ENCODE measurements at places on chromosomes 2 and 18.
A peak's percentile ranks its signal among the peaks of the same experiment; 100 is the strongest.

- no peak overlapping the region for H3K4me3 ChIP-seq
- H3K27me3 ChIP-seq: no peaks in the 10 kb centered on the region
- no peaks in the 10 kb centered on the region for H3K4me1 ChIP-seq
- no peak overlapping the region for H3K27ac ChIP-seq
Observed at GRCh38 chr2:100137318-100137717, 5.1 kb downstream of the AFF3 start.

- H3K27me3 ChIP-seq: no peaks in the 10 kb centered on the region
- no peak for DNase-seq
- H3K27ac ChIP-seq: no peak overlapping the region
- no peaks in the 10 kb centered on the region for H3K36me3 ChIP-seq
- no peaks in the 10 kb centered on the region for H3K4me1 ChIP-seq
Observed at GRCh38 chr18:45686891-45687611, 36.9 kb upstream of the SLC14A1 start.

GRCh38 chr2:129190494-129190893 lies 789.0 kb upstream of the RAB6C start:
- no peak overlapping the region for H3K4me3 ChIP-seq
- no peaks in the 10 kb centered on the region for H3K4me1 ChIP-seq
- no peak for DNase-seq
- no peaks in the 10 kb centered on the region for H3K36me3 ChIP-seq
- no peaks in the 10 kb centered on the region for H3K27me3 ChIP-seq

DNA sequence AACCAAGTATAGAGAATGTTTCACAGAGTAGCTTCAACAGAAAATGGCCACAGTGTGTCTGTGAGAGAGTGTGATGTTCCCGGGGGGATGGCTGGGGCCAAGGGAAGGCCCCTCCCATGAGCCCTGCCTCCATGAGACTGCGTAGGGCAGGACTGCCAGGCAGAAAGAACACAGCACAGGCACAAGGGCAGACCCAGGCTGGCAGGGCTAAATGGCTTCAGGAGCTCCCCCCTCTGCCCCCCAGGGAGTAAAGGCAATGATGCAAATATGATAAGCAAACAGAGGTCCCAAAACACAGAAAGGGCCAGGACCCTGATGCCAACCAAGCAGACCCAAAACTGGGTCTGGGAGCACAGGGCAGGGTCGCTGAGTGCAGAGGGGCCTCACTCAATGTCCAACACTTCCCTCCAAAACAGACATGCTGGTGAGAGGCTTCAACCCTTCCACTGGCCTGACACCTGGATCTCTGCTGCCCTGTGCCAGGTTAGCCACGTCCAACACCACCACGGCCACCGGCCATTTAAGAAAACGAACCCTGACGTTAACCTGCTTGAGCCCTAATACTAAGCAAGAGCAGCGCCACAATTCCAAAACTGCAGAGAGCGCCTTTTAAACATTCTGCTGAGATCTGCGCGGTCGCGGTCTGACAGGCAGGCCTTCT lies 90.3 kb downstream of the HDAC4 start:
- H3K4me3 ChIP-seq: no peak overlapping the region
- no peaks in the 10 kb centered on the region for H3K36me3 ChIP-seq
- peak; percentile 23 for DNase-seq
- H3K4me1 ChIP-seq: no peaks in the 10 kb centered on the region

- H3K4me3 ChIP-seq: no peak overlapping the region
- H3K27me3 ChIP-seq: no peaks in the 10 kb centered on the region
- no peak overlapping the region for H3K27ac ChIP-seq
- no peaks in the 10 kb centered on the region for H3K36me3 ChIP-seq
- no peaks in the 10 kb centered on the region for H3K4me1 ChIP-seq
Observed at GRCh38 chr2:58870704-58871103, 629.6 kb upstream of the FANCL start.

- H3K4me3 ChIP-seq: no peak overlapping the region
- H3K4me1 ChIP-seq: no peaks in the 10 kb centered on the region
- H3K36me3 ChIP-seq: peaks cover 4% of the 10 kb centered on the region
- no peak overlapping the region for H3K27ac ChIP-seq
Observed at GRCh38 chr2:99404039-99404796, 67.0 kb downstream of the EIF5B start.

GRCh38 chr2:127091886-127092285 lies 15.1 kb downstream of the BIN1 start:
- H3K27ac ChIP-seq: no peak overlapping the region
- no peaks in the 10 kb centered on the region for H3K27me3 ChIP-seq
- H3K4me3 ChIP-seq: no peak overlapping the region
- H3K36me3 ChIP-seq: no peaks in the 10 kb centered on the region
- peaks cover 14% of the 10 kb centered on the region for H3K4me1 ChIP-seq
